ENCODE measurements at places on chromosomes 2 and 18.

GRCh38 chr2:109437325-109438090 is 176.3 kb downstream of the SEPTIN10 start:
- no peak for DNase-seq

- peak; percentile 64 for DNase-seq
Measured at GRCh38 chr2:6872394-6872793, 5.2 kb upstream of the RSAD2 start.

GRCh38 chr2:86002375-86002774 is 103.3 kb downstream of the POLR1A start:
- DNase-seq: no peak

DNA sequence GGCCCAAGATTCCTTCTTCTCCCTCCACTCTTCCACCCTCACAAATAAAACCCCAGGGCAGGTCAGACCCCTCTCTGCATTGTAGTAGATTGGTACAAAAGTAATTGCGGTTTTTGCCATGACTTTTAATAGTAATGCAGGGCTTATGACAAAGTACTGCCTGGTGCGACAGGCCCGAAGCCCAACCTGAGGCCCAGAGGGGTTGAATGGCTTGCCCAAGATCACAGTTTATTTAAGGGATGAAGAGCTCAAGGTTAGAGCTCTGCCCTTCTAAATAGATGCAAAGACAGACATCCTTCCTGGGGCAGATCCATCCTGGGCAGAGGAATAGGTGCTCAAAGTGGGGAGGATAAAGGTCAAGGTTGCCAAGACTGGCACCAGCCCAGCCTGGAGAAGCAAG is 899 bp upstream of the PSTPIP2 start:
- DNase-seq: no peak

DNA sequence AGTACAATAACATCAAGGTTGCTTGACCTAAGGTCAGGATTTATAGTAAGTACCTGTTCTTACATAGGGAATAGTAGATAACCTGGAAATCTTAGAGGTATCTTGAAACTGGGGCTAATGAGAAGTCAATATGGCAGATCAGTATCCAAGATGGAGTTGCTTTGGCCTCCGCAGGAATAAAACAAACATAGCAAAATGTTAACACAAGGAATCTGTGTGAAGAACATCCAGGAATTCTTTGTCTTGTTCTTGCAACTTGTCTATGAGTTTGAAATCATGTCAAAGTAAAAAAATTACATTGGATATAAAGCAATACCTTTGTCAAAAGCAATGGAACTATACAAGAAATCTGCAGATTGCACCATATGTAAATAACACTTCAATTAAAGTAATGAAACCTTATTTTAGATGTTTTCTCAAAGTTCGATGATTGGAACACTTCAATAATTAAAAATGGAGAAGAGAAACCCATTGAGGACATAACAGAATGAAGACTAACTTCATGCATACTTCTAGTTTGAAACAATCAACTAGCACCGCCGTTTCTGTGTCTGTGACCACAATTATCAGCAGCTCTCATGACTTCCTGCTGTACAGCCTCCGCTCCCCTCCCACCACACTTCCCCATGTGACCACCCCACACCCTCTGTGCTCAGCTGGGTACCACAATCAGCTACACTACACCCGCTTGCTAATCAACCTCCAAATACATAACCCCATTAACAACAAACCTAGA is 27.6 kb downstream of the C2orf76 start:
- peak; percentile 81 for DNase-seq

DNA sequence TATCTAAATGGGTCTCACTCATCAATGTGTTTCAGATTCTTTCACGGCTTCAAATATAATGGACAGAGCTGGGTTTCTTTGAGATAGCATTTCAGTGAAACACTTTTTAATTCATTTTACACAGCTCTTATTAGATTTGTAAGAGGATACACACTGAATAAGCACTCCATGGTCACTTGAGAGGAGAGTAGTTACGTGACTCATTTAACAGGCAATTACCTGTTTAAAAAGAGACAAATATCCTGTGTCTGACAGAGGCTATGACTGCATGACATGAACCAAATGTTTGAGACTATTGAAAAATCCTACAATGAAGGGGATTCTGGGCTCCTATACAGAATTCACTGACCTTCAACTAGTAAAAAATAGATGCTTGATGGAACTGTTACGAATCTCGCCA is 786.9 kb downstream of the EPHA4 start:
- DNase-seq: no peak

GRCh38 chr2:57907411-57907810 is 139.2 kb upstream of the VRK2 start:
- no peak for DNase-seq

GRCh38 chr2:15263976-15264685 is 297.0 kb downstream of the NBAS start:
- DNase-seq: no peak

DNA sequence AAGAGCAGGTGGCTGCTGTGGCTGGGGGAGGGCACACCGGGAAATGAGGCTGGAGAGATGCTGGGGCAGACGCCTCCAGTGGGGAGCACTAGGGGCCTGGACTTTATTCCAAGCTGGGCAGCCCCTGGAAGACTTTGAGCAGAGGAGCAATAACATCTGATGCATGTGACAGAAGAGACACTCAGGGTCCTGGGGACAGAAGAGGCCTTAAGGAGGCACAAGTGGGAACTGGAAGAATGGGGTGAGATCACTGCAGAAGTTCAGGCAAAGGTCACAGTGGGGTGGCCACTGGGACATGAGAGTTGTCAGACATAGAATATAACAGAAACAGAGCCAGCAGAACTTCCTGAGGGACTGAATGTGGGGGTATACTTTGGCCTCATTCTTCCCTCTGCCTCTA is 24.0 kb downstream of the TGFA start:
- DNase-seq: no peak

GRCh38 chr2:224982226-224982625 is 60.0 kb downstream of the DOCK10 start:
- DNase-seq: no peak

DNA sequence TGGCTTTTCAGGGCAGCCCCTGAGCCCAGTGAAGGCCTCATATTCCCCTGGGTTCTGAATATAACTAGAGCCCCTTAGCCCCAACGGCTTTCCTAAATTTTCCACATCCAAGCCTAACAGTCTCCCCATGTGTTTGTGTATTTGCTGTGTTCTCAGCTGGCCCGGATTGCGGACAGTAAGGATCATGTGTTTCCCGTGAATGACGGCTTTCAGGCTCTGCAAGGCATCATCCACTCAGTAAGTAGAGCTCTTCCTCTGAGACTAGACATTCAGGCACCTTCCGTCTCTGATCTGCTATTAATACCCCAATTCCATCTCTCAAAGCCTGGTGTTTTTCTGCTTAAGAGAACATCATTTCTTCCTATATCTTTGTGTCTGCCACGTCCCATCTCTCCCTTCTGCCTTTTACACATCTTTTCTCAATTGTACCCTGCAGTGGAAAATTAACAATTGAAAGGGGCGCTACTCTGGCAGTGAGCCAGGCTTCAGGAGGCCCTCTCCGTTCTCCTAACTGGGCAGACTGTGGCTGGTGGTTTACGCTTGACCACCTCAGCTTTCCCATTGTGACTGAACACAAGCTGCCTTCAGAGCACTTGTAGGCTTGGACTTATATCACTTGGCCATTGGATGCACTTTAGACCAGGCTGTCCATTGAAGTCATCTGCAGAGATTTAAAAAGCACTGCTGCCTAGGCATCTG is 64.4 kb downstream of the ANTXR1 start:
- DNase-seq: no peak

- DNase-seq: no peak
Measured at GRCh38 chr2:58920001-58920400, 678.9 kb upstream of the FANCL start.

DNA sequence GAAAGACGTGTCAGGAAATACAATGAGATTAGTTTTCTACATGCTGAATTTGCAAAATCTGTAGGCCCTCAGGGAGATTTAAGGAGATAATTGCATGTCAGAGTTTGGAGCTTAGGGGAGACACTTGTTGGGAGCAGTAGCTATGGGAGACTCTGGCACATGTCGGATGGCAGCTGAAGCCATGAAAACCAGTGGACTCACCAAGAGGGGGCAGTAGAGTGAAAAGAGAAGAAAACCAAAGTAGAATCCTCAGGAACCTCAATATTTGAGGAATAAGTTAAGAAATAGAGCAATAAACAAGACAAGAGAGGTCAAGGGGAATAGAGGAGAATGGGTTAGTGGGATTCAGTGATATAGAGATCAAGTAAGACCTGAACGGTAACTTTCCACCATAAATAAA is 24.8 kb downstream of the RUFY4 start:
- no peak for DNase-seq

GRCh38 chr2:238801791-238802190 is 46.1 kb upstream of the TWIST2 start:
- no peak for DNase-seq

DNA sequence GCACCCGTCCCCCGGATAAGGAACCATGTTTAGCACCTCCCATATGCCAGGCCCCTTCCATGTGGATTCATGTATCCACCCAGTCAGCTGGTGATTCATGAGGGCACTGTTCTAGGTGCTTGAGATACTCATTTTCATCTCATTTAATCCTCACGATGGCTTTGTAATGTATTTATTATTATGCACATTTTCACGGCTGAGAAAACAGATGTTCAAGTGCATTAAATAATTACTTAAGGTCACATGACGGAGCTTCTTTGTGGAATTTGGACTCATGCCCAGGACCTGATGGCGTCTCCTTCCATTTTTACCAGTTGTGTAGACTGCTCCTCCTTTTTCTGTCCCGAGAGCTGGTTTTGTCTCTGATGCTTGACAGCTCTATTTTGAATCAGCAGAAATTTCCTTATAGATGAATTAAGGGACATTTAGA is 72.2 kb upstream of the RBM44 start:
- DNase-seq: no peak

DNA sequence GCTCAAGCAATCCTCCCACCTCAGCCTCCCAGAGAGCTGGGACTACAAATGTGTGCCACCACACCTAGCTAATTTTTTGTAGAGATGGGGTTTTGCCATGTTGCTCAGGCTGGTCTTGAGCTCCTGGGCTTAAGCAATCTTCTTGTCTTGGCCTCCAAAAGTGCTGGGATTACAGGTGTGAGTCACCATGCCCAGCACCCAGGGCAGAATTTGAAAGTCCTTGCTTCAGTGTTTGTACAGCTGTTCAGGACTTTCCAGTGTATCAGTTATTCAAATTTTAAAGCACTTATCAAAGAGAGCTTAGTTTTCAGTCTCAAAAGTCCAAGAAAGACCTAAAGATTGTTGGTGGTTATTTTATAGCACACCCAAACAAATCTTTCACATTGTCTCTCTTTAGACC is 43.6 kb upstream of the VPS54 start:
- DNase-seq: no peak

DNA sequence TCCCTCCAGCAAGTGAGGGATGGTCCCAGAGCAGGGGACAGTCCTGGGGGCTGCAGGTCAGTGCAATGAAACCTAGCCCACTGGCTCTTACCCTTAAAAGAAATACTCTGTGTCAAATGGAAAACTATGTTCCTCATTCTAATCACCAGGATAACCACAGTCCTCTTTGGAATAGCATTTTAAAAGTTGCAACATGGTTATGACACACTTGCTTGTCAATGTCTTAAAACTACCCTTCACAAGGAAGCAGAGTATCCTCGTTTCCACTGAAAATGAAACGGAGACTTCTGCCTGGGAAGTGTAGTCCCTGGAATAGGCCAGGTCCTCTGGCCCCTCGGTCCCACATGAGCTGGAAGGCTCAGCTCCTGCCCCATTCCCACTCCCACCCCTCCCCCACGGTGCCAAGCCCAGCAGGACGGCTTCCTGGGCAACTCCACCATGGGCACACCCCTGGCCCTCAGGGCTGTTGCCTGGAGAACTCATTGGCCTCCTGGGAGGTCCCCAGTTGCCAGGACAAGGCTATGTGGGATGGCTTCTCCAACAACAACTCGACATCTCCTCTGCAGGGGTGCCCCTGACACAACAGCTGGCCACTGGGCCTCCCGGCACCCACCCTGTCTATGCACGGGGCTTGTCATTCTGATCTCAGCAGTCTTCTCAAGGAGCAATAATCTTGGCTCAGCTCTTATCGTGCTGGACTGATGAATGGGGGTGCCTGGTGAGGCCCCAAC is 38.3 kb upstream of the ST3GAL5 start:
- no peak for DNase-seq

- DNase-seq: no peak
Measured at GRCh38 chr2:149363958-149364357, 33.6 kb downstream of the LYPD6 start.

DNA sequence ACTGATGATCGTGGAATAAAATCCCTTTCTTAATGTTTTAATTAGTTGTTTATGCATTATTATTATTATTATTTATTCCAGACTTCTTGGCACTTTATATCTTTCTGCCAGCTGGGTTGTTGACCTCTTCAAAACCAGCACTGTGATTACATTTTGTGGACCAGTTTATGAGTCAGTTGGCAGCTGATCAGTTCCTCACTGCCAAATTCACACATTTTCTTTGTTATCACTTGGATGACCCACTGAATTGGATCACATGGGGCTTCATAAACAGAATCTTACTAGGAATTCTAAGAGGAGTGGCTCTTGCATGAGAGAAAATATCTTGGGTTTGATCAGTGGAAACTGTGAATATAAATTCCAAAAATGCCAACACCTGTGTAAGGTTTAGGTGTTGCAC is 321.8 kb upstream of the SPRED2 start:
- DNase-seq: no peak

GRCh38 chr2:237590272-237591140 is at the start of gene RAB17:
Gene RAB17, minus strand, starts transcription at chr2:237590734. Its CDS starts 4,580 bp downstream, at chr2:237586154.
- DNase-seq: no peak

GRCh38 chr2:174070281-174070680 is 105.1 kb upstream of the SP3 start:
- no peak for DNase-seq

DNA sequence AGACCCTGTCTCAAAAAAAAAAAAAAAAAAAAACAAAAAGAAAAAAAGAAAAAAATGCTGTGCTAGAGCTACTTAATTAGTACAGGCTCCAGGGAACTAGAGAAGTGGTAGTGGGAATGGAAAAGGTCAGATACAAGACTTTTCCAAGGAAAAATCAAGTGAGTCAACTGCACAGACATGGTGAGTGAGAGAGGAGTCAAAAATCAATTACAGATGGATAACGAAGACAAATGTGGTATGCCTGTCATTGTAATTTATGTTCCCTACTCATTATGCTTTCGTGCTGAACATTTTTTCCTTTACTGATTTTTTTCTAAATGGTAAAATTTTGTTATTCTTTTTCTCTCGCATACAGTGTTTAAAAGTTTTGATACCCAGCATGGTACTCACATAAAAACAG is 111.5 kb downstream of the MDH1 start:
- DNase-seq: no peak

DNA sequence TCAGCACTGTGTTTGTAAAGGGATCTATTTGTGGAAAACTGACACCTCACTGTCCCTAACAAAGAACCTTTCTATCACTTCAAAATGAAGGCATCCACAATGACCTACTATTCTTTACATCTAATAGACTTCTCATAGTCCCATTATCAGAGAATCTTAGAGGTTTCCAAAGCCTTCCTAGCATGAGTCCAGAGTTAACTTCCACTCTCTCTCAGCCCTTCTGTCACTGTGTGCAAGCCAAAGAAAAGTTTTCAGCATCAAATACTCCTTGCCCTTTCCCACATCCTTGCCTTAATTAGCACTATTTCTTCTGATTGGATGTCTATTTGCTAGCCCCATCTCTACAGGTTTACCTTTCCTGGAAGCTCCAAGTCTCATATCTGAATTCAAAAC is 178.5 kb downstream of the ERBB4 start:
- DNase-seq: no peak

All from Kasumi-1 (cell line).